Mammary microvascular endothelial cell (primary cell): ENCODE measurements at places on chromosomes 1 and 21. TPM values are rescaled to one million over a fixed set of nuclear protein-coding genes. Genes with fewer than 3 reads are reported as not detected.

The ACTL8 gene
- not detected in 2 replicates for total RNA-seq

The HPCAL4 gene
- not detected in 2 replicates for total RNA-seq

The ERI3 gene
- total RNA-seq: 47.5 and 51.2 TPM in 2 replicates

The VPS26C gene
- total RNA-seq: 75.9 and 105 TPM in 2 replicates

The CCDC27 gene
- not detected in 2 replicates for total RNA-seq

The REN gene
- 0.39 and 0.40 TPM in 2 replicates for total RNA-seq

The ADIPOR1 gene
- 77.1 and 83.2 TPM in 2 replicates for total RNA-seq

The KCND3 gene
- 0.05 and 0.07 TPM in 2 replicates for total RNA-seq

The OR6P1 gene
- total RNA-seq: not detected in 2 replicates

The RAB7B gene
- 0.10 TPM in 1 of 2 replicates, not detected in the other for total RNA-seq

The ASCL5 gene
- not detected in 2 replicates for total RNA-seq

The ANGPTL3 gene
- not detected in 2 replicates for total RNA-seq

The SPRR2G gene
- total RNA-seq: not detected in 2 replicates

The CD55 gene
- 253 and 317 TPM in 2 replicates for total RNA-seq

The FAM131C gene
- total RNA-seq: 0.10 and 1.3 TPM in 2 replicates

The KRTAP7-1 gene
- total RNA-seq: not detected in 2 replicates

The INSRR gene
- not detected in 2 replicates for total RNA-seq

The PRDX6 gene
- 212 and 230 TPM in 2 replicates for total RNA-seq

The PLCH2 gene
- total RNA-seq: 0.13 TPM in 1 of 2 replicates, not detected in the other

The CYP2J2 gene
- total RNA-seq: 0.20 TPM in 1 of 2 replicates, not detected in the other

The RGS21 gene
- not detected in 2 replicates for total RNA-seq

The COL11A1 gene
- not detected in 2 replicates for total RNA-seq

The LYPD8 gene
- total RNA-seq: not detected in 2 replicates

The ELK4 gene
- total RNA-seq: 18.9 and 20.1 TPM in 2 replicates

The CFHR2 gene
- total RNA-seq: not detected in 2 replicates

The PGD gene
- total RNA-seq: 324 and 328 TPM in 2 replicates
